ENCODE measurements at places on chromosomes 5 and 9.

- no peak for DNase-seq
These were observed 47.7 kb downstream of the EHMT1 start for GRCh38 chr9:137666513-137666822.

GRCh38 chr9:98530806-98531386, 177.8 kb downstream of the GABBR2 start:
- DNase-seq, result no peak

- DNase-seq, result no peak
These were observed 43.2 kb upstream of the TIMD4 start for GRCh38 chr5:157006262-157006661.

- peak; percentile 27 for DNase-seq
These were observed 32.8 kb downstream of the ARPC5L start for GRCh38 chr9:124894741-124895170.

GRCh38 chr9:98954244-98954610, 10.5 kb downstream of the COL15A1 start:
- no peak for DNase-seq

- DNase-seq, result no peak
These were observed 651.7 kb upstream of the WWC1 start for GRCh38 chr5:167639766-167640165.

DNA sequence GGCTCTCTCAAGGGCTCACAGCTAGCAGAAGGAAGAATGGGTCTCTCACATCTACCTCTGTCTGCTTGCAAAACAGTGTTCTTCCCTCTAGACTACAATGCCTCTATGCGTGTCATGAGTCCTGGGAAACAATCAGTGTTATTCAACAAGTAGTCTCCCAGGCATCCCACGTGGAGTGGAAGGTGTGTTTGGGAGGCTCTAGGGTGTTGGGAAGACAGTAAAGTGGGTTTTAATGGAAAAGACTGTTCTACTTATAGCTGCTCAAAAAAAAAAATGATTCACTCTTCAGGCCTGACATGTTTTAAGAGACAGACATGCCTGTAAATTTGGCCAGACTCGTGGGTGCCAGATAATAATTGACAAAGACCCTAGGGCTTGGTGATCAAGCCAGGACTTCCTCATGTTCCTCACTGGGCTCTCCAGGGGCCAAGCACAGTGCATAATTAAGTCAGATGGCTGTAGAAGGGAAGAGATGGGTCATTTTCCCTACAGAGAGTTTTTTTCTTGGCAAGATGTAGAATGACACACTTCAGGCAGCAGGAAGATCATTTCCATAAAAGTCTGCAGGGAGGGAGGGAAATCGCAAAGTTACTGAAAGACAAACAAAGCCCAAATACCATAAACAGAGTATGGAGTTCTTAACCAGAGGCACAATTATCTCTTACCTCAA, 246.4 kb downstream of the ACTL7B start:
- no peak for DNase-seq

DNA sequence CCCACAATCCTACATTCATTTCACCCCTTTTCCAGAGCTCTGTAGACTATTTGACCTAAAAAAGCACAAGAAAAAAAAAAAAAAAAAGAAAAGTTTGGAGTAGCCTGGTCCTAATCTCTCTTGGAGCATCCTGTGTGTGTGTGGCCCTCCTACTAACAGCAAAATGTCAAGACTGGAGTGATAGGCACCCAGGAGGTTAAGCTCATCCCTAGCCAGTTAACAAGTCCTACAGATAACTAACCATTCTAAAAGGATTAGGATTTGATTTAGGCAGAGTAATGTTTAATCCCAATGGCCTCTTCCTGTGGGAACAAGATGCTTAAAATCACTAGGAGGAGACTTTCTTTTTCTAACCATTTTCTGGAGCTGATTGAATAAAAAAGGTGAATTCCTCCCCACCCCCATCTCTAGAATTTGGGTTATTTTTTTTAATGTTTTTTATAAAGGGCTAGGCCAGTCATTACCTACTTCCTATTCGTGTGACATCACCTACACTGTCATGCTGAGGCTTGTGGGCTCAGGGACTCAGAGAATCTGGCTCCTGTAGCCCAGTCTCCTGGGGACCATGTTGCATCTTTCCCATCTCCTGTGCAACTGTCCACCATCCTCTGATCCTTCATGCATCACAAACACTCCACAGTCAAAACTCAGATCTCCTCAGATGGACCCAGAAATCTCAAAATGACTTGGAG, 43.2 kb upstream of the NR3C1 start:
- no peak for DNase-seq

GRCh38 chr5:6755519-6755918, 42.3 kb downstream of the TENT4A start:
- DNase-seq, result no peak

GRCh38 chr5:104347119-104347708, 784.6 kb upstream of the NUDT12 start:
- no peak for DNase-seq

DNA sequence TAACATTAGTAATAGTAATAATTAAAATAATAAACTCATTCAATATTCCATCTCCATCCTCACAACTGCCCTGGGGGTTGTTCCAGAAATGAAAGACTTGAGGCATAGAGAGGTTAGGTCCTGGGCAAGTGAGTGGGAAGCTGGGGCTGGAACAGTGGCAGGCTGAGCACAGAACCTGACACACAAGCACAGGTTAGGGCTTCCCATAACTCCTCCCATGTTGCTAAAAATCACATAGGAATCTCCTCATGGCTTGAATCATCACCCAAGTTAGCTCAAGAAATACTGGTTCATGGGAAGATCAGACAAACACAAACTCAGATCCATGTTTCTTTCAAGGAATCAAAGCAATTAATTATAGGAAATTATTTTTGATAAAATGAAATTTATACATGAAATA, 487.7 kb downstream of the SEMA5A start:
- DNase-seq, result no peak

DNA sequence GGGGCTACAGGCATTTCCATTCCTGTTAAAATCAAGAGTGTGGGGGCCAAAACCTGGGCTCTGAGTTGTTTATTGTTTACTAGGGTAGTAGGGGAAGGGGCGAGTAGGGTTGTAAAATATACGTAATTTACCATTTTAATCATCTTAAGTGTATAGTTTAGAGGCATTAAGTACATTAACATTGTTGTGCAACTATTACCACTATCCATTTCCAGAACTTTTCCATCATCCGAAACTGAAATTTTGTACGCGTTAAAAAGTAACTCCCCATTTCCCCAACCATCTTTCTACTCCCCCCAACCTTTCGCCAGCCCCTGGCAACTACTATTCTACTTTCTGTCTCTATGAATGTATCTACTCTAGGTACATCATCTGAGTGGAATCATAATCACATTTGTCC, 3.6 kb upstream of the FOXD1 start:
- DNase-seq, result no peak

GRCh38 chr5:175797521-175798038, 73.8 kb upstream of the CPLX2 start:
- DNase-seq, result no peak

GRCh38 chr9:128552744-128553440, 505 bp downstream of the SPTAN1 start:
- DNase-seq, result no peak

DNA sequence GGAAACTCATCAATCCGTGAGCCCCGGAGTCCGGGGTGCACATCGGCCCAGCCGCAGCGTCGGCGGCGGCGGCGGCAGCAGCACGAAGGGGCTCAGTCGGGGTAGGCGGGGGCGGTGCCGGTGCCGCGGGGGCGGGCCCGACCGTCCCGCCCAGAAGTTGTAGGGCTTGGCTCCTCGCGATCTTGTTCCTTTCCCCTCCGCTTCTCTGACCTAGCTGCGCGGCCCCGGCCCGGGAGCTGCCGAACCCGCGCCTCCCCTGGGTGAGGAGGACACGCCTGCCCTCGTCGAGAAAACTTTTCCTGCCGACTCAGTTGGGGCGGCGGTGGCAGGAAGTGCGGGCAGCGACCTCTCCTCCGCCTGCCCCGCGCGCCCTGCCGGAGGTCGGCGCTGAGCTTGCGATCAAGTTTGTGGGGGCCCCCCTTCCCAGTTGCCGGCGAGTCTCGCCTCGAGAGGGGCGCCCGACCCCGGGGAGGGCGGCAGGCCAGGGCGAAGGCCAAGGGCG, at the start of gene MAN2A1:
TSS of gene MAN2A1 (plus strand) at position 188 of the 502 bp plus-strand sequence. CDS start 491 bp downstream, outside the sequence.
- DNase-seq, result peak; percentile 82

DNA sequence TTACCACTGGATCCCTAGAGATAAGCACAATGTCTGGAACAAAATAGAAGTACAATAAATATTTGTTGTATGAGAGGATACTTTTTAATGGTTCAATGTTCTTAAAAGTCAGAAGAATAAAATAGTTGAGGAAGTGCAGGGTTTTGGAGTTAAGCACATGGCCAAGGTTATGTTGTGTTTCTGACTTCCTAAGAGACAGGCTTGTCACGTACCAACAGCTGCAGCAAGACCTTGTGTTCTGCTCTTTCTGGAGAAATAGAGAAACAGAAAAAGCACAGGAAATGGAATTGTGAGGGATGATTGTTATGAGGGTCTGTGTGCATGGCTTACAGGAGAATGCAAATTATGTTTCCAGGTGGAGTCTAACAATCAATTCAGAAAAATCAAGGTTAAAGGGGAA, 12.9 kb downstream of the CARTPT start:
- no peak for DNase-seq

DNA sequence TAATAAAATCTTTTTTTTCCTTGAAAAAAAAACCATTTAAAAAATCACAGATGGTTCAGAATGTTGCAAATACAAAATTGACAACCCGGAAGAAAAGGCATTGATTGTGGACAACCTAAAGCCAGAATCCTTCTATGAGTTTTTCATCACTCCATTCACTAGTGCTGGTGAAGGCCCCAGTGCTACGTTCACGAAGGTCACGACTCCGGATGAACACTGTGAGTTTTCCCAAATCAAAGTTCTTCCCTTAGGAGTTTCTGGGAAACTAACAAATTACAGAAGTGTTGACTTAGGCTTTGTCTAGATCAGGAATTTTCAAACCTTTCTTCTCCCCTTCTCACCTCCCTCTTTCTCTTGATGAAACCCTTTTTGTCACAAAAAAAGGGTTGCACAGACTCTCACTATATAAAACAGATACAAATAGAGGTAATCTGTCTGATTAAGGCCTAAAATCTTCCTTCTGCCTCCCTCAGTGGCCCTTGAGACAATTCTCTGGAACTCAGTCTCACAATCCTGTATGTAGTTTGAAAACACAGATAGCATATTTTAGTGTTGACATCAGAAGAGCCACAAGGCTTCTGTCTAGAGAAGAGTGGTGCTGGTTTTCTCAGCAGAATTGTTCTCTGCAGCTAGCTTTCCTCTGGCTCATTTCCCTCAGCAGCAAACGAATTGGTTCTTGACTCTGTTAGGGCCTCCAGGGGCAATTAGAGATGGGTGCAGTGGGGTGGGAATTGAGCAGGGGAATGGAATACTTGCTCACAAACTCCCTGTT, 79.5 kb downstream of the OSMR start:
- DNase-seq, result no peak

DNA sequence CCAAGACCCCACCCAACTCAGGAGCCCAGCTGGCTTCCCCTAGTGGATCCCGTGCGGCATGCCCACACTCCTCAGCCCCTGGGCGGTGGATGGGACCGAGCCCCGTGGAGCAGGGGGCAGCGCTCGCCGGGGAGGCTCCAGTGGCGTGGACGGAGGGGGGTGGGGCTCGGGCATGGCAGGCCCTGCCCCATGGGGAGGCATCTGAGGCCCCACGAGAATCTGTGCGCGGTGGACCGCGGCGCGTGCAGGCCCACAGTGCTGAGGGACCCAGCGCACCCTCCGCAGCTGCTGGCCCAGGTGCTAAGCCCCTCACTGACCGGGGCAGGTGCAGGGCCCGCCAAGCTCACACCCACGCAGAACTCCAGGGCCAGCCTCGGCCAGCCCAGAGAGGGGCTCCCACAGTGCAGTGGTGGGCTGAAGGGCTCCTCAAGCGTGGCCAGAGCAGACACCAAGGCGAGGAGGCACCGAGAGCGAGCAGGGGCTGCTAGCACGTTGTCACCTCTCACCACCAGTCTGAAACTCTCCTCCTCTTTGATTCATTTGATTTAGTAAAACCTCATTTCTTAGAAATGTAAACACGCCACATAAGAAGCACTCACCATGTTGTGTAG, 25.6 kb downstream of the RNF130 start:
- DNase-seq, result no peak

GRCh38 chr5:149237662-149238061, 34.0 kb upstream of the AFAP1L1 start:
- DNase-seq, result no peak

DNA sequence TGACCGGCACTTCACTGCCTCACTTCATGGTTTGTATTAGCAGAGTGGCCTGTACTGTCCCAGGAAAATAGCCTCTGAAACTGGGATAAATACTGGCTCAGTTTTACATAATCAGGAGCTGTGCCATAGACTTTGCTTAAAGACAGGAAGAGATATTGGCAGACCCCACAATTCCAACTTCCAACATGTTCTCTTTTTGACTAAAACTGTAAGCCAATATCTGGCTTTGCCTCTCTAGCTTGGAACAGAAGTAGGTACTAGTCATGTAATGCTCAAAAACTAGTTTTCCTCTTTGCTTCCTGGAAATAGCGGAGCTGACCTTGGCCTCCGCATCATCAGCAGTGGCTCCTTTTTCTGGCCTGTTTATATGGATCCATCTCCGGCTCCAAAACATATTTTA, 276.9 kb downstream of the CDH9 start:
- no peak for DNase-seq

DNA sequence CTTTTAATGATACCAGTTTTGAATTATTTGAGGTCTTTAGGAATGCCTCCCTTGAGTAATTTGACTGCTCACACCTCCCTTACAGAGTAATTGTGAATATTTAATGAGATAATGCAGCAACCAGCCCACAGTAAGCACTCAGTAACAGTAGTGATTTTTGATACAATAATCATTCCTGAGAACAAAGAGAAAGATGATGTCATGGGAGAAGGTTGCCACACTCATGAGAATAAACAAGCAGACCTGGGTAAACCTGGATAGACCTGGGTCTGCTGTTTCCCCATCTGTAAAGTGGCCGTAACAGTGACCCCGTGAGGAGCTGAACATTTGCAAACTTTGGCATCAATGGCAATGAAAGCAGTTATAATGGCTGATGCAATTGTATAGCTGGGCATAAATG, 4.2 kb downstream of the C1QTNF2 start:
- no peak for DNase-seq

GRCh38 chr5:136511046-136511445, 145.7 kb upstream of the TRPC7 start:
- no peak for DNase-seq

DNA sequence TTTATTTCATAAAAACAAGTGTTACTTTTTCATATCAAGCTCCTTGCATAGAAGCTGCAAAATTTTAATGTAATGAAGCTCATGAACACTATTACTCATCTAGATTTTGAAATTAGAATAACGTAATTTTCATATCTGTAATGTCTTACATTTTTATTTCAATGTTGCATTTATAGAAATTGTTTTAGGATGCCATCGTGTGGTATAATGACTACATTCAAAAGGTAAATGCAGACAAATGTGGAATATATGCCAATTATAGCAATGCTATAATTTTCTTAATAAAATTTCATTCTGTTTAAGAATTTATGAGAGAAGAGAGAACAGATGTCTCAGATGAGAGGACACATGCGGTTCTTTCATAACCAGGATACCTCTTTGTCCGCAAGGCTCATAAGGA, 230.2 kb downstream of the TMEM232 start:
- DNase-seq, result no peak

- peak; percentile 49 for DNase-seq
These were observed 871 bp downstream of the TRIO start for GRCh38 chr5:14143841-14144585.
